ENCODE measurements at places on chromosomes 5 and 9.

DNA sequence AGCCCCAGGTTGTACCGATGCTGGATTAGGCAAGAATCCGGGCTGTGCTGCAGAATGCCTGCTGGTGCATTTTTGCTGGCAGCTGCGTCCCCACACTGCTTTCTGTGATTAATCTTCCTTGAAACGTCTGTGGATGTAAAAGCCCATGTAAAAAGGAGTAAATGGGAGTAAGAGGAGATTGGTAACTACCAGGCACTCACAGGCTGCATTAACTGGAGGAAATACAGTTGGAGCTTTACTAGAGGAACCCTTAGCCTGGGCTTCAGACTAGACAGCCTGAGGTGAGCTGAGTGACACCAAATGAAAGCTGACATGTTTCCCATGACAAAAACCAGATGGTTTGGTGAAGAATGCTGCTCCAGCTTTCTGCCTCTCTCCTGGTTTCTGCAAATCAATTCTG lies 190.4 kb upstream of the GAS1 start:
- no peak for DNase-seq

DNA sequence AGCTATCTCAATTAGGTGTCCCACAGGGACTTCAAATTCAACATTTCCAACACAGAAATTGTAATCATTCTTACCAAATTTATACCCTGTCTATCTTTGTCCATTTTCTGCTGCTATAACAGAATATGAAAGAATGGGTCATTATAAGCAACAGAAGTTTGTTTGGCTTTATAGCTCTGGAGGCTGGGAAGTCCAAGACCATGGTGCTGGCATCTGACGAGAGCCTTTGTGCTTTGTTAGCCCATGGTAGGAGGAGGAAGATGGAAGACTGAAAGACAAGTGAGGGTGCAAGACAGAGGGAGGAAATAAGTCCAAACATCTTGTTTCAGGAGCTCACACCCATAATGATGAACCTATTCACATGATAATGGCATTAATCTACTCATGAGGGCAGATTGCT lies 72.2 kb downstream of the CWC27 start:
- no peak for DNase-seq

DNA sequence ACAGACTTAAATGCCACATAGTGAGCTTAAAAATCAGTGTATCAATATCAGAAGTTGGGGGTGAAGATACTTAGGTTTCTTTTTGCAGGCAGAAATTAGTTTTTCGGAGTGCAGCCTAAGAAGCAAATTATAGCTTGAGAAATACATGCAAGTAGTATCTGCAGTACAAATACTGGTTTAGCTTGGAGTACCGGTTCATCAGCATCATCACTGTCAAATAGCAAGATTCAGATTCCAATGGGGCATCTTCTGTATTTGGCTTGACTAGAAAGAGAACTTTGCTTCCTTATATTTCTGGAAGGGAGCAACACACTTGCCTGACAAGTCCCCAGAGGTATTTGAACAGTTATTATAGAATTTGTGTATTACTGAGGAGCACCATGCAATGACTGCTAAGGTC lies 19.8 kb downstream of the SLC31A1 start:
- no peak for DNase-seq

DNA sequence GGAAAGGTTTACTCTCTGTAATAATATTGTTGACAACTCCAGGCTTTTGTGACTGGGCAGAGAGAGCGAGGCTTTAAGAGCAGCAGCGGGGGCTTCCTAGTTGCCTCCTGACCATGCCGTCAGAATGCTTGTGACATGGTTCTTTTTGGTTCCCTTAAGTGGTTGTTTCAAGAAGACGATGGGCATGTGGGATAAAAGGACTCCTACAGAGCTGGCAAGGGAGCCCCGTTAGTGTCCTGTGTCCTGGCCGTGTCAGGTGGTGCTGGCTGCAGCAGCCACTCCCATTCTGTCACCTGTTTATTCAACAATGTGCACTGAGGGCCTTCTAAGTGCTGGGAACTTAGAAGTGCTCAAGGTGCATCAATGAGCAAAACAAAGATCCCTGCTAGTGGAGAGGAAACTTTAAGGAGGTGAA lies 19.7 kb downstream of the LCP2 start:
- DNase-seq = no peak

DNA sequence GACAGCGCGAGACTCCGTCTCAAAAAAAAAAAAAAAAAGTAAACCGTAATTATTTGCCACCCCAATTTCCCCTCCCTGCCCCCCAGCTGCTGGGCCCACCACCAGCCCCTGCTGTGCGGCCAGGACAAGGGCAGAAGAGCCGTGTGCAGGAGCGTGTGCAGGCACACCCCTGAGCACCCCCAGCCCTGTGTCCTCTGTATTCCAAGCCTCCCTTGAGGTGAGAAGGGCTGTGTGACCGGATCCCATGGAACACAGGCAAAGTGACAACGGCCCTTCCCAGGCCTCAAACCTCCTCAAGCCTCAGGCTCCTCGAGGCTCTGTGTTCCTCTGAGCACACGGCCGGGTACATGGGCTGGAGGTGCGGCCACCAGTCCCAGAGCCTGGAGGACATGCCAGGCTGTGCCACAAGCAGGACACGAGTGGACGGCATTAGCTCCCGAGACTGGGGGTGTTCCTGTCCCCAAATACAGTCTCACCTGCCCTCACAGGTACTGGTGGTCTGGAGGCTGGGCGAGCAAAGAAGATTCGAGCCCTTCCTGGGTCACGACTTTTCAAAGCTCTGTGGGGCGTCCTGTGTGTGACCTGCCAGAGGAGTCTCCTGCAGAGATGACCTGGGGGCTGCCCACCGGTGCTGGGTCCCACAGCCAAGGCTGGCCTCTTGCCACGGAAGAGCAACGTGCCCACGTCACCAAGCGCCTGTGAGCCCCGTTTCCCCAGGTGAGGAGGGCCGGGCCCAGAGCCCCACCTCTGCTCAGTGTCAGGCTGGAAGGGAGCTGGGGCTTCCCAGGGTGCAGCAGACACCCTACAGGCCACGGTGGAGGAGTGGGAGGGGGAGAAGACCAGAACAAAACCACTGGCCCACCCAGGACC lies 47.1 kb upstream of the SIMC1 start:
- DNase-seq = no peak
